ENCODE measurements at places on chromosomes 3 and 15.

DNA sequence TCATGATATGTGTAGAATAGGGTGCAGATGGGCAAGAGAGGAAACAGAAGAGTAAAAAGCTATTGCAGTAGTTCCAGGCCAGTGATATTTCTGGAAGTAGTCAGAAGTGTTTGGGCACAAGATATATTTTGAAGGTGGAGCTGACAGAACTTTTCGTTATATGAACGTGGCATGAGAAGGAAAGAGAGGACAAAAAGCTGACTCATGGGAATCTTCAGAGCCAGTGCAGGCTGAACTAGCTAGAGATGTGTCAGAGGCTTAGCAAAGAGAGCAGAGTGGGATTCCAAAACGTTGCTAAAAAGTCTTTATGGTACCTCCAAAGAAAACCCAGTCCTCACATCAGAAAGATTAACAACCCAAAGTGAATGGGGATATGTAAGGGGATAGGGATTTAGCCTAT is 28.7 kb downstream of the TRIM69 start:
- DNase-seq: no peak

- DNase-seq: no peak
Measured at GRCh38 chr3:71348001-71348632, 235.4 kb downstream of the FOXP1 start.

DNA sequence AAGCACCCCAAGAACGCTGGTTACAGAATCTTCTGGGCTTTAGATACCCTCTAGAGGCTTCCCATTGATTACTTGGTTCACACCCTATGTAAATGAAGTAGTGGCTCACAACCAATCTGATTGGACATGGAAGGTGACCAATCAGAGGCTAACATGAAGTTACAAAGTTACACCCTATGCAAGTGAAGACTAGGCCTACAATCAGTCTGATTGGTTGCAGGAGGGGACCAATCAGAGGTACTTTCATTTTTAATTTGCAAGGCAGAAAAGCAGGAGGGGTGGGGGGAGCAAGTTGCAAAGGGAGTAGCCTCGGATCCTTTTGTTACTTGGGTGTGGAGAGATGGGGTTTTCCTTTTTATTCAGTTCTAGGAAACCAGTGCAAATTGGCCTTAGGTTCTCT is 11.1 kb upstream of the RTP2 start:
- DNase-seq: peak; percentile 32

DNA sequence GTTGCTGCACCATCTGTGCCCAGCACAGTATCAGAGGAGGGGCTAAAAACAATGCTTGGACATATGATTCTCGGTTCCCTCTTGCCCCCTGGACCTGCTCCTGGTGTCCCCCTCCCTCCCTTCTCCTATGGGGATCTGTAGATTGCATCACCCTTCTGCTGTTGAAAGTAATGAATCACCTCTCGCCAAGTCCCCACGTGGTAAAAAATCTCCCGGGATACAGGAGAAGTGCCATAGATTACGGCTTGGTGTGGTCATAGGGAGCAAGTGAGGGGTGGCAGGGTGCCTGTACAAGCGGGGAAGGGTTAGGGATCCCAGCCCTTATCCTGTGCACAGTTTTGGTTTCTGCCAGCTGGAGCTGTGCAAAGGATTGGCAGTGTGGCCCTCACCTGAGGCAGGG is 37.7 kb downstream of the AMOTL2 start:
- DNase-seq: no peak

- no peak for DNase-seq
Measured at GRCh38 chr15:85906640-85907039, 111.9 kb upstream of the KLHL25 start.

GRCh38 chr3:13565581-13566452 is 16.9 kb downstream of the FBLN2 start:
- DNase-seq: no peak

GRCh38 chr3:101950985-101951733 is 101.8 kb downstream of the NFKBIZ start:
- no peak for DNase-seq

DNA sequence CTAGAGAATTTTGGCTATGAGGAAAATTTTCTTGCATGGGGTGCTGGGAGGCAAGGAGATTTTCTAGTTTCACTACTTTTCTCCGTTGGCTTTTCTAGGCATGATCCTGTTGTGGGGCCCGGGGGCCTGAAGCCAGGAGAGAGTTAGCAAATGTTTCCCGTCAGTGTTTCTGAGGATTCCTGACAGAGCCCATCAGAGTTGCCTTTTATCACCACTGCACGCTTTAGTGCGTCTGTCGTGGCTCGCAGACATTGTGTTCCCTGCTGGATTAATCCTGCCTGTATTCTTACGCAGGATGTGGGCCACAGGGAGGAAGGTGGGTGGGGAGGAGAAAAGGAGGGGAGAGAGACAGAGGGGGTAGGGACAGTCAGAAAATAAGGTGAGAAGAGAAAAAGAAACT is 18.1 kb upstream of the BOC start:
- no peak for DNase-seq

GRCh38 chr3:146513386-146514051 is 30.9 kb downstream of the PLSCR1 start:
- no peak for DNase-seq

DNA sequence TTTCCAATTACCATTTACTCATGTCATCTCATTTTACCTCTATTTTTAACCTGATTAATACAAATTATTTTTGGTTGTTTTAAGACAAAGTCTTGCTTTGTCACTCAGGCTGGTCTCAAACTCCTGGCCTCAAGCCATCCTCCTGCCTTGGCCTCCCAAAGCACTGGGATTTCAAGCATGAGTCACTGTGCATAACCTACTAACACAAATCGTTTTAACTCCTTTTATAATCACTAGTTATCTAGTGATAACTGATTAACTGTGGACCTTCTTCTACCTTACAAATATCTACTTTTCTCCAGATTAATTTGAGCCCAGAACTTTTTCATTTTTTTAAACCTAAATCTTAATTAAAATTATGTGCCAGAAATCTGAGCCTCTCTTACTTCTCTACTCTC is 4.6 kb downstream of the ATP13A3 start:
- no peak for DNase-seq

GRCh38 chr3:148631124-148631903 is 66.4 kb upstream of the AGTR1 start:
- DNase-seq: no peak
